ENCODE measurements at places on chromosomes 1 and 21.

GRCh38 chr21:46128106-46128932 lies 27.1 kb downstream of the FTCD start:
- DNase-seq = no peak

- no peak for DNase-seq
Observed at GRCh38 chr1:180094705-180095295, 59.9 kb upstream of the QSOX1 start.

GRCh38 chr1:43636006-43636641 lies 13.8 kb upstream of the KDM4A start:
- no peak for DNase-seq

- DNase-seq = peak; percentile 24
Observed at GRCh38 chr1:50420689-50421365, 2.4 kb downstream of the DMRTA2 start.

DNA sequence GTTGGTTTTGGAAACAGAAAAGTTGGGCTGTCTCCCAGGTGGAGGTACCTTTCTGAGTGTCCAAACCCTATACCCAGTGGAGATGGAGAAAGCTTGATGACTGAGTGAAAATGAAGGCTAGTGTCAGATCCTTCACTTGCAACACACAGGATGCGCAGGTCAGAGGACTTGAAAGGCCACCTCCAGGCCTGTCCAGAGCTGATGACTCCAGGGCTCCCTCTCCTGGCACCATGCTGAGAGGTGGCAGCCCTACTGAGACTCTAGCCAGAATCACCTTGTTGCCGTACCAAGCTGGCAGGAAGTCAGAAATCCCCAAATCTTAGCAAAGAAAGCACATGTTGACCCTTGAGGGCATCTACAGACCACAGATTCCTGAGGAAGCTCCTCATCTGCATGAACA lies 16.4 kb downstream of the KNCN start:
- peak; percentile 54 for DNase-seq

GRCh38 chr1:232302376-232303221 lies 327.3 kb downstream of the SIPA1L2 start:
- no peak for DNase-seq

- no peak for DNase-seq
Observed at GRCh38 chr1:164622068-164622845, 63.3 kb downstream of the PBX1 start.

DNA sequence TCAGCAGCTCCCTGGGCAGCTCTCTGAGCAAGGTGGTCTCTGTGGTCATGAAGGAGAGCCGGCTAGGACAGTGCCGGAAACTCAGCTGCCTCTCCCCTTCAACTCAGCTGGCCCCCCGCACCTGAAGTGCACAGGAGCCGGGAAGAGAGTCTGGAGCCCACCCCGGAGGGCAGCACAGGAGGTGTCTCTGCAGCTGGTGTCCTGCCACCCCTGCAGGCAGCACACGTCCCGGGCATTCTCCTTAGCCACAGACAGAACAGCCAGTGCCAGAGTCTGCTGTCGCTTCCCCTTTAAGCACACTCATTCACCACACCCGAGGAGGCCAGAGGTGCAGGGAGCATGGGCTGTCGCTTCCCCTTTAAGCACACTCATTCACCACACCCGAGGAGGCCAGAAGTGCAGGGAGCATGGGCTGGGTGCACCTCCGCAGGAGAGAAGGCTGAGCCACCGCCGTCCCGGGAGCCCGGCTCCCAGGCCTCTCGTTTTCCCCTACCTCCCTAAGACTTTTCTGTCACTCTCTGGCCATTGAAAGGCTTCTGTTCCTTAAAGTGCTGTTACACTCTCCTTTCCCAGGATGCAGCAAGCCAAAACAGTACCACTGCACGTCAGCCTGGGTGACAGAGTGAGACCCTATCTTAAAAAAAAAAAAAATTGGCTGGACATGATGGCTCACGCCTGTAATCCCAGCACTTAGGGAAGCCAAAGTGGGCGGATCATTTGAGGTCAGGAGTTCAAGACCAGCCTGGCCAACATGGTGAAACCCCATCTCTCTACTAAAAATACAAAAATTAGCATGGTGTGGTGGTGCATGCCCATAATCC lies 16.9 kb upstream of the SAMD11 start:
- DNase-seq = no peak

GRCh38 chr1:226574591-226575435 lies 26.2 kb downstream of the STUM start:
- no peak for DNase-seq

Data from activated CD4-positive, alpha-beta T cell treated with anti-CD3 and anti-CD28 coated beads, Interleukin-2, amount 50 U/mL, for 48 hours (primary cell).